ENCODE measurements at places on chromosomes 7 and 10. TPM values are rescaled to one million over a fixed set of nuclear protein-coding genes. Genes with fewer than 3 reads are reported as not detected.
A peak's percentile ranks its signal among the peaks of the same experiment; 100 is the strongest.

The INTS15 gene
- total RNA-seq: 48.3 TPM

DNA sequence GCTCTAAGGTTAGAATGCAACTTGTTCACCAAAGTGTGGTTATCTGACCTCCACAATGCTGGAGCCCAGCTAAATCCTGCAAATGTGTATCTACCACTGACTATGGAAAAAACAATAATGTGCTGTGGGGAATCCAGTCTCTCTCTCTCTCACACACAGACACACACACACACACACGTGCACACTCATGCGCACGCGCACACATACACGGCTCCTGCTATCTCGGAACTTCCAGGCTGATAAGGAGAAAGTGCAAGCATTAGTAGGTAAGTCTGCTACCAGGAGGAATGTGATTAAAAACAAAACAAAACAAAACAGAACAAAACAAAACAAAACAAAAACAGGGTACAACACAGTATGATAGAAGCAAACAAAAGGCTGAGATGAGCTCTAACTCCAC is 205.2 kb downstream of the FRMD4A start:
- no peak overlapping the region for H3K4me3 ChIP-seq
- H3K36me3 ChIP-seq: no peaks in the 10 kb centered on the region
- H3K27ac ChIP-seq: no peak overlapping the region
- H3K4me1 ChIP-seq: no peaks in the 10 kb centered on the region
- no peaks in the 10 kb centered on the region for H3K27me3 ChIP-seq

The AGR2 gene
- total RNA-seq: not detected

DNA sequence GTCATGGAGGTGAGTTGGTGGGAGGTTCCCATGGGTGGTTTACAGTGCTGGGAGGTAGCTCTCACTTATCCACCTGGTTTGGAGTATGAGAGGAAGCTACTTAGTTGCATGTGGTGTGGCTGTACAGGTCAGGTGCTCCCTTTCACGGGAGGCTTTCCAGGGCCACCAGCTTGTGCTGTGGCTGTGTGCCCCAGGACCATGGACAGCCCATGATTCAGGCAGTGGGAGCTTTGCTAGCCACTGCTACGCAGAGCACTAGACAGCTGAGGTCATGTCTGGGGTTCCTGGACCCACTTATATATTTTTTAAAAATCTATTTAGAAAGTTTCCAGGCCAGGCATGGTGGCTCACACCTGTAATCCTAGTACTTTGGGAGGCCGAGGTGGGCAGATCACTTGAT is 42.5 kb upstream of the KCNMA1 start:
- H3K4me3 ChIP-seq: no peak overlapping the region
- H3K27me3 ChIP-seq: peaks cover 4% of the 10 kb centered on the region
- no peaks in the 10 kb centered on the region for H3K4me1 ChIP-seq
- H3K36me3 ChIP-seq: no peaks in the 10 kb centered on the region
- DNase-seq: no peak
- no peak overlapping the region for H3K27ac ChIP-seq

DNA sequence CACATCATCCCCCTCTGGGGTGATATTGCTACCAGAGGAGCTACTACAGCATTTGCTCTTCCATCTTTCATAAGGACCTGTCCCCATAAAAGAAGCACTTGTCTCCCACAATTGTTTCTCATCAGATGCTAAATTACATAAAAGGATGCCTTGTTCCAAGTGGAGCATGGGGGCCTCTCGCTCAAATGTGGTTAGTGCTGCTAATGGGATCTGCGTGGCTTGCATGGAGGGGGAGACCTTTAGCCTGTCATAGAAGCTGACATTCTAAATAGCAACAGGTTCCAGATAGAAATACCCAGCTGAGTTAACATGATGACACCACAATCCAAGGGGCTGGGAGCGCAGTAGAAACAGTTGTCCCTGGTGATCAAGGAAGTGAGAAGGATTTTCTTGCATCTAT is 257.9 kb downstream of the SFMBT2 start:
- H3K36me3 ChIP-seq: peaks cover 19% of the 10 kb centered on the region
- peaks cover 7% of the 10 kb centered on the region for H3K27me3 ChIP-seq
- no peak for DNase-seq
- H3K27ac ChIP-seq: no peak overlapping the region
- peaks cover 7% of the 10 kb centered on the region for H3K4me1 ChIP-seq

DNA sequence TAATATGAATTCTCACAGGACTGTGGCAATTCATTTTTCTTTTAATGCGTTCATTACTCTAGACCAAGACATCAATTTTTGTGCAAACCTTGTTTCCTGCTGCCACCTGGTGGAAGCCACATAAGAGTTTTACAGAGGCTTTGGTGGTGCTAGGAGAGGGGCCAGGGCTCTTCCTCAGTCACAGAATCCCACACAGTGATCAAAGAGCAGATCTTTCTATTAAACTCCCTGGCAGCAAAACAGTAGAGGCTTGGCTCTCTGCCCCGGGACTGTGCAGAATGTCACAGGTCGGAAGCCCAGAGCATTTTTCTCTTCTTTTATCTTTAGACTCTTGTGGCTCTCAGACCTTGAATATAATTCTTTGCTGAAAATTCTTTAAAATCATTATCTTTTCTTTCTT is 506.4 kb upstream of the C7orf33 start:
- no peak overlapping the region for H3K27ac ChIP-seq
- peaks cover 16% of the 10 kb centered on the region for H3K27me3 ChIP-seq
- peak; percentile 21 for DNase-seq
- no peak overlapping the region for H3K4me3 ChIP-seq
- no peaks in the 10 kb centered on the region for H3K4me1 ChIP-seq

Measured in activated CD4-positive, alpha-beta T cell treated with anti-CD3 and anti-CD28 coated beads, Interleukin-2, amount 10 ng/mL, durations not matched to agents 7 days and 5 days (primary cell).